Stimulated activated CD8-positive, alpha-beta memory T cell treated with anti-CD3 and anti-CD28 coated beads, Interleukin-4, amount 100 ng/mL, for 48 hours (primary cell): ENCODE measurements at places on chromosomes 16 and 17.

- no peak for DNase-seq
Observed at GRCh38 chr17:68228817-68229570, 18.8 kb upstream of the AMZ2 start.

DNA sequence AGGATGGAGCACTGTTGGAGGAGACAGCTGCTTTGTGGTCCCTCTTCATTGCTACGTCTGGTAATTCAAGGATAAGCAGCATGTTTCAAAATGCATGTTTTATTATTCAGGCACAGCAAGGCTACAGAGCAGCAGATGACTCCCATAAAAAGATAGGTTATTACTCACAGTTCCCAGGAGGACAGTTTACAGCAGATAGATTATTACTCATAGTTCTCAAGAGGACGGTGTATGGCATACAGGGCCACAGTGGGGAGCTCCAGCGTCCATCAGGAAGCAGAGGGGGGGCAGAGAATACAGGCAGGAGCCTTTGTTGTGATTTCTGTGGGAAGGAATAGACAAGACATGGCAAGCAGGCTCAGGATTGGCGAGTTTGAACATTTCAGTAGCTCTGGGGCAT lies 72.9 kb downstream of the DNAH9 start:
- DNase-seq = no peak

DNA sequence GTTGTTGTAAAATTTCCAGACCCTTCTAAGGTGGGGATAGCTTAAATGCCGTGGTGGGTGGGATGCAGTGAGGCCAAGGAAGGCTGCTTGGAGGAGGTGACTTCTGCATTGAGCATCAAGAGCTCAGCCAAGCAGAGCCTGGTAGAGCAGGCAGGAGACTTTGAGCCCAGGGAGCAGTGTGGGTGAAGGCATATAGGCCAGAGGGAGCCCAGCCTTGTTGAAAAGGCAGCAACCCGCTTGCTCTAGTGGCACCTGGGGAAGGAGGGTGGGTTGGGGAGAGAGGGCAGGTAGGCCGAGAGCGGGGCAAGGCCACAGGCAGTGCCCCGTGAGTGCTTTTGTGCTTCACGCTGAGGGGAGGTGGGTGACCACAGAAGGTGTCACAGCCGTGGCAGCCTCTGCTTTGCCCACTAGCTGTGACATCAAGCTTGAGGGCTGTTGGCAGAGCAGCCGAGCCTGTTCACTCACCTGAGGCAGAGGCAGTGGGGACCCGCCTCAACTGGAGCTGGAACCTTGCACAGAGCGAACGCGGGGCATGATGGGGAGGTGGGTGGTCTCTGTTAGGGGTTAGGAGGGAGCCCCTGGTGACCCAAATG lies 56.1 kb downstream of the IRF8 start:
- no peak for DNase-seq

GRCh38 chr16:8928467-8928957 lies 35.2 kb downstream of the USP7 start:
- peak; percentile 70 for DNase-seq

GRCh38 chr16:30958175-30959079 lies 873 bp downstream of the SETD1A start:
- no peak for DNase-seq

- DNase-seq = no peak
Observed at GRCh38 chr17:56142781-56143180, 10.5 kb upstream of the ANKFN1 start.

DNA sequence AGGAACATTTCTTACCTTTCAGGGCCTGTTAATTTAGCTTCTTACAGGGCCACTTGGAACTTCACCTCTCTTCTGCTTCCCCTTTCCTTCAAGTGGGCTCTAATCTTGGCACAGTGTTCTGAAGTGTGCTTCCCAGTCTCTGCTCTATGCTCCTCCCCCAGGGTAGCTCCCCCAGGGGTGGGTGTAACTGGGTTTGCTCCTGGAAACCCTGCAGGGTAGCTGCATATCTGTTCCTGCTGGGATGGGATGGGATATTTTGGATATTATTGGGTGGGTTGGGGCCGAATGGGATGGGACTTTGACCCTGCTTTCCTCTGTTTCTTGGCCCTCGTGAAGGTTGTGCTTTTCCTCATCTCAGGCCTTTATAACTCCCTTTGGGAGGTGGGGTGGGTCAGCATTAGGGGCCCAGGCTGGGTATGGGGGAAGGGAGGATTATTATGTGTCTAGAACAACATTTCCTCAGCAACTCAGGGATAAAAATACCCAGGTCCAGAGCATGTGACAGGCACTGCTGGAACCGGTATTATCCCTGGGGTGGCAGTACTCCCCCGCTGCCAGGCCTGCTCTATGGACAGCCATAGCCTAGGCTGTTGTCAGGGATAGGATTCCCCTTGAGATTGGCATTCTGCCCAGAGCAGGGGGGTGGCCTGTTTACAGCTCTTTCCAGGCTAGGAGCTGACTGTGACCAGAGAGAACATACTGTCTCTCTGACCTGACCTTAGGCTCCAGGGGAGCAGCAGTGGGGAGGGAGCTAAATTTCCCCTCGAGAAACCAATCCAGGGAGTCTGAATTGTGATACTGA lies 5.0 kb downstream of the NFE2L1 start:
- DNase-seq = no peak

GRCh38 chr16:88743693-88744576 lies 37.6 kb downstream of the CTU2 start:
- peak; percentile 88 for DNase-seq

GRCh38 chr17:55177159-55177854 lies 87.5 kb upstream of the HLF start:
- DNase-seq = no peak

DNA sequence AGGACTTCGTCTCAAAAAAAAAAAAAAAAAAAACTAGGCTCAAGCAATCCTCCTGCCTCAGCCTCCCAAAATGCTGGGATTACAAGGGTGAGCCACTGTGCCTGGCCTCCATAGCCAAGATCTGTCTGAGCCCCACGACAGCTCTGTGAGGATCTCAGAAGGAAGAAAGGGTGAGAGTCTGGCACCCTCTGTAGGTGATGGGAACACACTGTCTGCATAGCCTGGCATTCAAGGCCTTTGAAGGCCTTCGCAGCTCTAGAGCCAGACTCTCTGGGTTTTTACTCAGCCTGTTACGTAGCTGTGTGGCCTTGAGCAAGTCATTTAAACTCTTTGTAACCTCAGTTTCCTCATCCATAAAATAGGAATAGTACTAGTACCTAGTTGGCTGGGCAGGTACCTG lies 6.3 kb upstream of the XPO6 start:
- peak; percentile 62 for DNase-seq

DNA sequence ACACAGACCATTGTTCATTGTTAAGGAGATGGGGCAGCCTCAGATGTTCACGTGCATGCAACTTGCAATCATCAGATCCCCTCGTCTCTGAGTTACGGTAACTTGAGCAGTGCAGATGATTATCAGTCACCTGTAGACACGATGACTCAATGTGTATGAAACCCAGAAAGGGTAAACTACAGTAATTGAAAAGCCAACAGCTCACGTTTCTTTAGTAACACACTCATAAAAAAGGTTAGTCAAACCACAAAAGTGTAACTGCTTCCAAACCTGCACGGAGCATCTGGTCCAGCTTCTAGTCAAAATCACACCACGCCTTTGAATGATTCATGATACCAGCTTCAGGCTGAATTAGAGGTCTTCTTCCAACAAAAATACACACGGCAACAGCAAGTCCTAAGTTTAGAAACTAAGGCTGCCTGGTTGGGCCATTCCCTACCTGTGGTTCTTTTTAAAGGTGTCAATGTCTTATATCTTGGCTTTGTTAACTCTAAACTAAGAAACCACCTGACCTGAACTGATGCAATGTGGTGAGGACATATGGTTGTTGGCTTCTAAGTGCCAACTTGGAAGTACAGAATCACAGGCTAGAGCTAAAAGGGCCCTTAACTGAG lies 32.3 kb downstream of the GRB7 start:
- DNase-seq = peak; percentile 66

DNA sequence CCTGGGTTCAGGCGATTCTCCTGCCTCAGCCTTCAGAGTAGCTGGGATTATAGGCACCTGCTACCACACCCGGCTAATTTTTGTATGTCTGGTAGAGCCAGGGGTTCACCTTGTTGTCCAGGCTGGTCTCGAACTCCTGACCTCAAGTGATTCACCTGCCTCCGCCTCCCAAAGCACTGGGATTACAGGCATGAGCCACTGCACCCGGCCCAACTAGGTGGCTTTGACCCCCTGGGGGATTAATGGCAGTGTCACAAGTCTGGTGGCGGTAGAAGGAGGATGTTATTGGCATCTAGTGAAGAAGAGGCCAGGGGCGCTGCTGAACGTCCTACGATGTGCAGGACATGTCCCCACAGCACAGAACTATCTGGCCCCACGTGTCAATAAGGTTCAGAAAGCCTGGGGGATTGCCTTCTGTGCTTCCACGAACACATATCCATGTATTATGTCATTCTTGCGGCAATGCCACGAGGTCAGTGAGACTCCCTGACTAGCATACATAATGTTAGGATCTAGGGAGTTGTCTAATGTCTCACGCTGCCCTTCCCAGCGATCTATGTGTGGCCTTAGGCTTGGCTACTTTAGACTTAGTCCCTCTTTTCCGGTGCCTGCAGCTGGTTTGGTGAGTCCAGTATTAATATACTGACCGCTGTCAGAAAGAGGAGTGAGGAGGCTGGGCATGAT lies 75.8 kb downstream of the ABCC6 start:
- DNase-seq = no peak

- DNase-seq = no peak
Observed at GRCh38 chr17:60396412-60396811, 4.5 kb upstream of the USP32 start.

DNA sequence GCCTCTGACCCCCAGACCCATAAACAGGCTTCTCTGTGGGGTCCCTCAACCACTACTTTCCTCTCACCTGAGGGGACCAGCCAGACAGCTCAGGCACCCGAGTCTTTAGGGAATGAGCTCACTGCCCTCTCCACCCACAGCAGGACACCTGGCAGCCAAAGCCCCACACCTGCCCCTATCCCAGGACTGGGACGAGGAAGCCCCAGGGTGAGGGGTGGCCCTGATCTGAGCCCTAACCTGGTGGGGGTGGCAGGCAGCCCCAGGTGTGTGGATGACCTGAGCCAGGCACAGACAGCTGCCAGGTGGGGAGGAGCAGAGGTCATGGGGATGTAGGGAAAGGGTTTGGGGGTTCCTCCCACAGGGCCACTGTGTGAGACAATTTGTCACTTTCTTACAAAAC lies 1.7 kb upstream of the TEX19 start:
- DNase-seq = no peak

- DNase-seq = peak; percentile 54
Observed at GRCh38 chr17:75652934-75653549, 13.9 kb downstream of the RECQL5 start.

GRCh38 chr17:27268394-27269085 lies 25.4 kb upstream of the WSB1 start:
- no peak for DNase-seq

- no peak for DNase-seq
Observed at GRCh38 chr16:76351441-76351840, 74.2 kb downstream of the CNTNAP4 start.
